ENCODE measurements at places on chromosomes 6 and 20. TPM values are rescaled to one million over a fixed set of nuclear protein-coding genes. Genes with fewer than 3 reads are reported as not detected.

DNA sequence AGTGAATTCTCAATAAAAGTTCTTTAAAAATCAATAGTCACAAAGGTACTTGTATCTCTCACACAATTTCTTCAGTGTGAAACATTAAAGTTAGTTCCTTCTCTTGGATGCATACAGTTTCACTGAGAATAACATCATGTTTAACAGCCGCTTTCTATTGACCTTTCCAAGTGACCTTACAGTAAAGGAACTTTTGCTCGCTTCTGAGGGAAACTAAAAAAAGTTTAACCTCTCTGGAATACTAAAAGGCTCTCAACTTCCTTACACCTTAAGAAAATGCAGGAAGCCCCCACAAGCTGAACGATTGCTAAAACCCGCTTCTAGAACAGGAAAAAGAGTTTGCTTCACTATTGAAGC, 1.3 kb downstream of the RRAGD start:
- no peak for DNase-seq

Gene LTV1
- 40.4 TPM for total RNA-seq

Gene FAM229B
- 11.3 TPM for total RNA-seq

GRCh38 chr6:30743099-30744053, 889 bp upstream of the FLOT1 start:
- no peak for DNase-seq

DNA sequence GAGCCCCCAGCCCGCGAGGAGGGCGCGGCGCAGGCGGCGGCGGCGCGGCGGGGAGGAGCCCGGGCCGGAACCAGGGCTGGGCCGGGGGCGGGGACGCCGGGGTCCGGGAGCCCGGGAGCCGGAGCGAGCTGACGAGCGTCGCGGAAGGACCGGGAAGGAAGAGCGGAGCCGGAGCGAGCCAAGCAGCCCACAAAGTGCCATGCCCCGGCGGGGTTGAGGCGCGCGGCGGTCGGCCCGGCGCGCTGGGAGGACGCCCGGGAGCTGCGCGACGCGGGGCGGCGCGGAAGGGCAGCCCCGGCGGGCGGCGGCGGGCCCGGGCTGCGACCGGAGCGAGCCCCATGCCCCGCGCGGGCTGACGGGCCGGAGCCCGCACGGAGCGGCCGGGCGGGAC, 289 bp downstream of the FOXP4 start:
- DNase-seq, result peak; percentile 59

- peak; percentile 30 for DNase-seq
Measured at GRCh38 chr20:41029150-41029901, 704 bp downstream of the TOP1 start.

DNA sequence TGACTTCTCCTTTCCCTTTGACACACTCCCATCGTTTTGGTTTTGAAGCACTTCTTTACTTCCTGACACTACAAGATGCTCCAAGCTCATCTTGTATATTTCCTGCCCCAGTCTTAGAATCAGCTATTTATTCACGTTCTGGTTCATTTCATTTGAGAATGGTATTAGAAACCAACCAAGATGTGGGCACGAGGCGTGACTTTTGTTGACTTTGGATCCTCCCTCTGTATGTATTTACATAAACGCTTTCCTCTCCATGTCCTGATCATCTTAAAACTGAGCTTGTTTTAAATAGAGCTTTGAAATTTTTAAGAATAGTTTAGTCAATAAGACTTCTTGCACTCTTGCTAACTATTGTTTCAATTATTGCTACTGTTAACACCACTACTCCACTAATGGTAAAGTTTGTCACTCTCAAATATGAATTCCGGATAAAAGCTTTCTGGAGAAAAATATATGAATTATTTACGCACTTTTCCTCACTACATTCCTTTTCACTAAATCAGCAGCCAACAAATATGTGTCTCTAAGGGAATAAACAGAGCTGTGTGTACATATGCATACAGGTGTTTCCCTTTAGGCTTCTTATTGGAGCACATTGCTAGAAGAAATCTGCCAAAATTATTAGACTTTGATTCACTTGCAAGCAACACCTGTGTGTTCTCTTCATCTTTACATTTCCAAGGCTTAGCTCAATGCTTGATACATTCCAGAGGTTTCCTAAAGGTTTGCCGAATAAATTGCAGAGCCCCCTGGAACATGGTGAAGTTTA, 77.3 kb upstream of the TMEM244 start:
- no peak for DNase-seq

Gene AGPAT4
- 7.3 TPM for total RNA-seq

DNA sequence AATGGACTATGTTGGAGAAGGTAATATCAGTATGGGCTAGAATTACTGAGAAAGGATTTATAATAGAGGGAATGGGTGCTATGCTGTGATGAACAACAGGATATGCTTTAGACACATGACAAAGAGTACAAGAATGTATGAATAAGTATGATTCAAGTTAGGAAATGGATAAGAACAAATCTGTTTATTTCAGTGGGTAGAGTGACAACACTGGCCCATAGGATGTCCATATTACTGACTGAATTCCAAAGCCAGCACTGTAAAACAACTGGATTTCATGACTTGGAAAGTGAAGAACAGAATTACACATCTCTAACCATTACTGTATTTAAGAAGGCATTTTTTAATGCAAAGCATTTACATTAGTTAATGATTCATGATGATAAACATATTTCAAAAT, 35.9 kb downstream of the EPM2A start:
- DNase-seq, result peak; percentile 33

DNA sequence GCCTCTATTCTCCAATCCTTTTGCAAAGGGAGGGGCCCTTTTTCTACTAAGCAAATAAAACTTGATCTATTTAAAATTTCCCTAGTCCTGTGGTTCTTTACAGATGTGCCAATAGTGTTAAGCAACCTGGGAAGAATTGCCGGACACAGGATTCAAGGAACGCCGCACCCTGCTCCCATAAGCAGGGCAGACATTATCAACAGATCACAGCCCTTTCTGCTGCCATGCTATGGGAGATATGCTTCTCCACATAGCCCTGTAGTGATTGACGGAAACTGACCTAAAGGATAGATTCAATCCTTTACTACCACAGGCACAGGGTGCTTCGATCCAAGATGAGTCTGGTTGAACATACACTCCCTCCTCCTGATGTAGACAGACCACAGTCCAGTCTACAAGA, 118.4 kb upstream of the TRAF3IP2 start:
- DNase-seq, result peak; percentile 23

Measured in MCF 10A (cell line).